ENCODE measurements at places on chromosomes 4 and X. TPM values are rescaled to one million over a fixed set of nuclear protein-coding genes. Genes with fewer than 3 reads are reported as not detected.
A peak's percentile ranks its signal among the peaks of the same experiment; 100 is the strongest.

Gene DCAF8L2
- not detected for total RNA-seq

Gene MAGEC3
- not detected for total RNA-seq

Gene ESX1
- 0.84 TPM for total RNA-seq

Gene TCEAL9
- total RNA-seq: 69.0 TPM

Gene UBA1
- total RNA-seq: 232 TPM

Gene SCARB2
- 211 TPM for total RNA-seq

Gene ADGRG2
- not detected for total RNA-seq

Gene HHIP
- 4.0 TPM for total RNA-seq

Gene ADGRA3
- total RNA-seq: 27.3 TPM

Gene AMER1
- 6.5 TPM for total RNA-seq

Gene DCAF4L1
- total RNA-seq: 0.29 TPM

Gene SASH3
- total RNA-seq: not detected

Gene VCX3B
- total RNA-seq: not detected

DNA sequence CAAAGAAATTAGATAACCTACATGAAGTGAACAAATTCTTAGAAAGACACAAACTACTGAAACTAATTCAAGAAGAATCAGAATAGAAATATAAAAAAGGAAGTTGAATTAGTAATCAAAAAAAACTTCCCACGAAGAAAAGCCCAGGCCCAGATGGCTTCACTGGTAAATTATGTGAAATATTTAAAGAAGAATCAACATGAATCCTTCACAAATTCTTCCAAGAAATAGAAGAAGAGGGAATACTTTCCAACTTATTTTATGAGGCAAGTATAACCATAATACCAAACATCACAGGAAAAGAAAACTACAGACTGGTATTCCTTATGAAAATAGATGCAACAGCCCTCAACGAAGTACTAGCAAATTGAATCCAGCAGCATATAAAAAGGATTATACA, 30.7 kb downstream of the MOSPD2 start:
- H3K4me3 ChIP-seq: no peak overlapping the region
- H3K4me1 ChIP-seq: no peaks in the 10 kb centered on the region
- H3K27me3 ChIP-seq: no peaks in the 10 kb centered on the region
- no peaks in the 10 kb centered on the region for H3K36me3 ChIP-seq
- H3K27ac ChIP-seq: no peak overlapping the region

DNA sequence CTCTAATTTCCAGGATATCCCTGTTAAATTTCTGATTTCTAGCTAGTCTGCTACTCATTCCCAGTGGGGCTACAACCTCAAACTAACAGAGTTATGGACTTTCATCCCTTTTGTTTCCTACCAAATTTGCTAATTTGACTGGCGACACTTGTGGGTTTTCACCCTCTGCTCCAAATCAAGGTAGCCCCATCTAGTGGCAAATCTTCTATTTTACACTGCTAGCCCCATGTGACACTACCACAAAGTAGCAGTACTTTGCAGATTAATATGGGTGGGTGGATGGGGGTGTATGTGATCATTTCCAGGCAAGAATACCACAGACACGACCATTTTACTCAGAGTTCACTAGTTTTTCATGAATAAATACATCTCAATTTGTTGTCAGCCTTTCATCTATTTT, 150.3 kb downstream of the MSL3 start:
- peak; percentile 15 for DNase-seq
- H3K4me1 ChIP-seq: no peaks in the 10 kb centered on the region
- H3K27ac ChIP-seq: no peak overlapping the region
- no peaks in the 10 kb centered on the region for H3K27me3 ChIP-seq
- no peaks in the 10 kb centered on the region for H3K36me3 ChIP-seq

- DNase-seq: peak; percentile 83
- no peaks in the 10 kb centered on the region for H3K36me3 ChIP-seq
- H3K4me3 ChIP-seq: no peak overlapping the region
- no peaks in the 10 kb centered on the region for H3K27me3 ChIP-seq
These were observed 88.5 kb upstream of the GPR34 start for GRCh38 chrX:41600291-41600690.

DNA sequence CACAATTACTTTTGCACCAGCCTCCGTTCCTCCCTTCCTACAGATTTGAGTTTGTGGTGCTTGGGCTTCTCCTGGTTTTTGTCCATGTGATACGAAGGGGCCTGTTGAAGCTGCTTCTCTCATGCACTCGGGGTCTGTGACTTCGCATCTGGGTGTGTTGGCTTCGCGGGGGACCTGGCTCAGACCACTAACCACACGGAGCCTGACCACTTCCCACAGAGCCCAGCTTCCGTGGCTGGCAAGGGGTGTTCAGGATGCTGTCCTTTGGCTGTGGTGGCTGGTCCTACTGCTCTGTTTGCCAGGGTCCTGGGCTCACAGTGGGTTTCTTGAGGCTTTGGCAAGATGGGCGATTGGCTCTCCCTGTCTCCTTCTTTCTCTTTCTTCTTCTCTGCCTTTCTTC, 19.8 kb upstream of the XG start:
- no peak overlapping the region for H3K27ac ChIP-seq
- peaks cover 36% of the 10 kb centered on the region for H3K36me3 ChIP-seq
- no peaks in the 10 kb centered on the region for H3K4me1 ChIP-seq
- no peaks in the 10 kb centered on the region for H3K27me3 ChIP-seq
- no peak overlapping the region for H3K4me3 ChIP-seq

DNA sequence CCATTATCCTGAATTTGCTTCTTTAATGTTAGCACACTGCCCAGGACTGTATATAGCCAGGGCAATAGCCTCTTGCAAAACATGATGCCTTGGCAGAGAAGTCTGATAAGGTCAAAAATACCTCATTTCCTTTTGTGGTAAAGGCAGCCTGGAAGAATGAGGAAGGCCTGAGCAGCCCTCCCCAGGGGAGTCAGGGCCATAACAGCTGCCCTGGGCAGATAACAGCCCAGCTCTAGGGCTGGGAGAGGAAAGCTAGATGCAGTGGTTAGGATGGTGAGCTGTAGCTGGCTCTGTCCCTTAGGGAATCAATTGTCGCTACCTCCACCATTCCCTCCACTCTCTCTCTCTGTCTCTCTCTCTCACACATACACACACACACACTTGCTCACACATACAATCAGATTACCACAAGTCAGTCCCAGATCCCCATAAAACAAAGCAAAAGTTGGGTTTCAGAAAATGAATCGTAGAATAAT, 29.2 kb downstream of the EFHC2 start:
- peak; percentile 57 for DNase-seq
- H3K36me3 ChIP-seq: no peaks in the 10 kb centered on the region
- no peaks in the 10 kb centered on the region for H3K4me1 ChIP-seq
- no peaks in the 10 kb centered on the region for H3K27me3 ChIP-seq
- no peak overlapping the region for H3K4me3 ChIP-seq
- H3K27ac ChIP-seq: no peak overlapping the region

GRCh38 chr4:112857461-112857860, 192.0 kb upstream of the ANK2 start:
- H3K36me3 ChIP-seq: no peaks in the 10 kb centered on the region
- no peaks in the 10 kb centered on the region for H3K27me3 ChIP-seq
- H3K27ac ChIP-seq: peak overlapping the region; percentile 23
- no peaks in the 10 kb centered on the region for H3K4me1 ChIP-seq
- peak; percentile 93 for DNase-seq

GRCh38 chr4:130127297-130127696, 1031.3 kb downstream of the C4orf33 start:
- H3K27me3 ChIP-seq: no peaks in the 10 kb centered on the region
- H3K36me3 ChIP-seq: no peaks in the 10 kb centered on the region
- no peaks in the 10 kb centered on the region for H3K4me1 ChIP-seq
- no peak overlapping the region for H3K4me3 ChIP-seq
- H3K27ac ChIP-seq: no peak overlapping the region

DNA sequence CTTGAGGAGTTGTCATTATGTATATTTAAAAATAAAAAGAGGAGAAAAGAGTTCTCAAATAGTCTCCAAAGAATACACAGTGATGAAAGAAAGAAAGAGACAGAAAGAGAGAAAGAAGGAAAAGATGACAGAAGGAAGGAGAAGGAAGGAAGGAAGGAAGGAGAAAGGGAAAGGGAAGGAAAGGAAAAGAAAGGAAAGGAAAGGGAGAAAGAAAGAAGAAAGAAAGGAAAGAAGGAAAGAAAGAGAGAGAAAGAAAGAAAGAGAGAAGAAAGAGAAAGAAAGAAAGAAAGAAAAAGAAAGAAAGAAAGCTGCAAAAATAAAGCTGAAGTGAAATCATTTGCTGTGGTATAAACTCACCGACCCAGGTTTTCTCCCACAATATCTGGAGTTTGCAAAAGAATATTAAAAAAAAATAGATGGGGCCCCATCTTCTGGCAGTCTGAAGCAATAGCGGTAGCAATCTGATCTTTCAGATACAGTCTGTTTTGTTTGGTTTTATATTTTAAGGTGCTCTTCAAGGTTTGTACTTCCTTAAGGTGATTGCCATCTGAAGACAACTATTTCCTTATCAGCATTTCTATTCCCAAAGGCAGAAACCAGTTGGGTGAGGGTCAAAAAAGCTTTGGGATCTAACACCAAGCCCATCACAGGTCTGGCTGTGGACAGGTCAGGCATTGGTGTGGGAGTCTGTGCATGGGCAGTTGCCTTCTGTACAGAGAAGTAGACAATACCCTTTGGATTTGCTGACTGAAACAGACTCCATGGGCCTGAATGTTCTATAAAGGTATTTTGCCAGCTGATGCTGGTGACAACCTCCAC, 160.4 kb downstream of the CPEB2 start:
- H3K27ac ChIP-seq: no peak overlapping the region
- no peaks in the 10 kb centered on the region for H3K36me3 ChIP-seq

GRCh38 chrX:121307449-121307848, 260.0 kb downstream of the GLUD2 start:
- H3K4me1 ChIP-seq: no peaks in the 10 kb centered on the region
- DNase-seq: peak; percentile 35
- no peaks in the 10 kb centered on the region for H3K27me3 ChIP-seq
- no peak overlapping the region for H3K27ac ChIP-seq
- no peaks in the 10 kb centered on the region for H3K36me3 ChIP-seq
- H3K4me3 ChIP-seq: no peak overlapping the region

GRCh38 chr4:138256608-138257007, 14.5 kb upstream of the SLC7A11 start:
- no peak overlapping the region for H3K4me3 ChIP-seq
- peaks cover 3% of the 10 kb centered on the region for H3K4me1 ChIP-seq
- no peak overlapping the region for H3K27ac ChIP-seq
- H3K36me3 ChIP-seq: no peaks in the 10 kb centered on the region
- DNase-seq: no peak
- H3K27me3 ChIP-seq: no peaks in the 10 kb centered on the region

DNA sequence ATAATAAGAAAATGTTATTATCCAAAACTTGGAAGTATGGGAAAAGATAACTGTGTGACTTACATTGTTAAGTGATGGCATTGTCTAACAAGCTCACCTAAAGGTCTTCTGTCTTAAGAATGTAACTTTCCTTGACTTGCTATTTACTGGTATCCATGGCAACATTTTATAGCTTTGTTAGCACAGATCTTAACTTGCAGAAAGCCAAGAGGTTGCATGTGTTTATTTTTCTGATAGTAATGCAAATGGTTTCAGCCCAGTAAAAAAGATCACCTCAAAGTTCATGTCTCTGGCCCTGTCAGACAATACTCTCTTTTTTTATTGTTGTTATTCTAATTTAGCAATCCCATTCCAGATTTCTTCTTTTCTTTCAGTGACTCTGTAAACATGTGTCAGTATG, 425.3 kb downstream of the SPRY1 start:
- no peaks in the 10 kb centered on the region for H3K36me3 ChIP-seq
- no peaks in the 10 kb centered on the region for H3K27me3 ChIP-seq
- no peak overlapping the region for H3K27ac ChIP-seq
- H3K4me1 ChIP-seq: peaks cover 6% of the 10 kb centered on the region
- DNase-seq: peak; percentile 68

- DNase-seq: peak; percentile 42
- no peaks in the 10 kb centered on the region for H3K27me3 ChIP-seq
- H3K27ac ChIP-seq: no peak overlapping the region
- H3K4me3 ChIP-seq: no peak overlapping the region
These were observed 39.3 kb downstream of the RTL3 start for GRCh38 chrX:78619834-78620233.

- peak overlapping the region; percentile 20 for H3K27ac ChIP-seq
- no peak overlapping the region for H3K4me3 ChIP-seq
These were observed 100.8 kb downstream of the SHROOM3 start for GRCh38 chr4:76535603-76536372.

- H3K27me3 ChIP-seq: no peaks in the 10 kb centered on the region
- no peak overlapping the region for H3K27ac ChIP-seq
- no peaks in the 10 kb centered on the region for H3K36me3 ChIP-seq
- H3K4me3 ChIP-seq: no peak overlapping the region
- no peaks in the 10 kb centered on the region for H3K4me1 ChIP-seq
These were observed 391.5 kb downstream of the UBE2NL start for GRCh38 chrX:144275367-144275766.

GRCh38 chr4:80225595-80225994, 28.3 kb downstream of the PRDM8 start:
- H3K4me1 ChIP-seq: no peaks in the 10 kb centered on the region
- no peak overlapping the region for H3K4me3 ChIP-seq
- H3K36me3 ChIP-seq: no peaks in the 10 kb centered on the region
- DNase-seq: peak; percentile 78
- H3K27me3 ChIP-seq: no peaks in the 10 kb centered on the region

DNA sequence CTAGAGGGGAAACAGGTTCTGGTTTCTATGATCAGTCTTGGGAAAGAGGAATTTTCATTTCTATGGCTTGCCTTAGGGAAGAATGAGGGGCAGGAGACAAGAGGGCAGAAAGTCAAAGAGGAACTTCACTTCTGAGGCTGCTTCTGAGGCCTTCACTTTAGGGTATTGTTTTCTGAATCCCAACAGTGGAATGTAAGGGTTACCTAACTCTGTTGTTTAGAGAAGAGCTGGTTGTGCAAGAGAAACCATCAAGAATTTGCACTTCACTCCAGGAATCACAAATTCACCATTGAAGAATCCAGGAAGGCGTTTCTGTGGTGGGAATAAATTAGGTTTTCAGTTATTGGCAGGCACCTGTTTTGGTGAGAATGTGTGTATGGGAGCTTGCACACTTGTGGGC, 126.7 kb upstream of the AMOT start:
- DNase-seq: peak; percentile 73
- no peaks in the 10 kb centered on the region for H3K27me3 ChIP-seq
- H3K4me3 ChIP-seq: no peak overlapping the region
- H3K36me3 ChIP-seq: no peaks in the 10 kb centered on the region
